ENCODE measurements at places on chromosomes 12 and 14.
A peak's percentile ranks its signal among the peaks of the same experiment; 100 is the strongest.

DNA sequence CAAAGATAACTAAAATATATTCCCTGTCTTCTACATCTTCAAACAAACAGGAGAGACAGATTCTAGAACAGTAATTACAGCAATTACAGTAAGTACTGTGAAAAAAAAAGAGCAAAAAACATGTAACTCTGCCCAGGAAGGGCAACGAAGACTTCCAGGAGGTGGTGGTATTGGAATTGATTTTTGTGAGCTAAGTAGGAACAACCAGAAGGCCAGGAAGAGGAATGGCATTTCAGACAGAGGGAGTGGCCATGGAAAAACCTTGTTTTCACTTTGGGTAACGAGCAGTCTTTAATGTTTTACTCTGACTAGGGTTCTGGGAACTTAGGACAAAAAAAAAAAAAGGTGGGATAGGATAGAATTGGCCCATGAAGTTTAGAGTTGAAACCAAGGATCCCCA lies 196.3 kb upstream of the PLEKHG7 start:
- DNase-seq, result no peak

GRCh38 chr14:81269100-81269978 lies 48.6 kb upstream of the GTF2A1 start:
- DNase-seq, result peak; percentile 91

DNA sequence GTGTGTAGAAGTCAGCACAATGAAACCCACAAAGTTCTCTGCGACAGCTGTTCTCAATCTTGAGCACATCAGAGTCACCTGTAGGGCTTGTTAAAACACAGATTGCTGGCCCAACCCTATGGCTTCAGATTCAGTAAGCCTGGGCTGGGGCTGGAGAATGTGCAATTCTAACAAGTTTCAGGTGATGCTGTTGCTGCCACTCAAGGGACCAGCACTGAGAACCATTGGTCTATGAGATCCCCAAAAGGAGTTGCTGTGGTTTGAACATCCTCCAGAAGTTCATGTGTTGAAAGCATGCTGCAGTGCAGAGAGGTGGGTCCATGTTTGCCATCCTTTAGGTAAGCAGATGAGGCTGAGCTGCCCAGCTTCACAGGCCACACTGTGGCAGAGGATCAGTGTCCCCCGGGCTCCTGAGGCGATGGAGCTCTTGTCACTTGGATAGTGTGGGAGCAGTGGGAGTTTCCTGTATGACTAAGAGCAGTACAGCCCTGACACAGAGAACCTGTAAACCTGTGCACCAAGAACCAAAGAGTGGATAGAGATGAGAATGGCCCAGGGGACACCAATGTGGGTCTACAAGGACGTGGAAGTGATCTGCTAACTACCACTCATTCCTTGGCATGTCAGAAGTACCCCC lies 8.0 kb upstream of the RTRAF start:
- DNase-seq, result no peak

DNA sequence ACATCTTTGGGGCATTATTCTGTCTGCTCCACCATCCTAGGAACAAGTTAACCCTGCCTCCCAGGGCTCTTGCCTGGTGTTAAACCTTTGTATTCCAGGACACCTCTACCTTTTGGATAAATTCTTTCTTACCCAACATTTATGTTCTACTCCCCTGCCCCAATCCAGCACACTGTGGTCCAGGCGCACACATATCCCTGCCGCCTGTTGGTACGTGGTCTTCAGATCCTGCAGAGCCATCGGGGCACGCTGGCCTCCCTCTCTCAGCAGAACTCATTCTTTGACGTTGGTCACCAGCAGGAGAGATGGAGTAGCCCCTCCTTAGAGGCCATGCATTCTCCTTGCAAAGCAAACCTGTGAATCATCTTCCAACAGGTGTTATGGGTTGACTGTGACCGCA lies 5.1 kb upstream of the TMEM179 start:
- no peak for DNase-seq

GRCh38 chr14:32934073-32934880 lies 4.4 kb upstream of the NPAS3 start:
- DNase-seq, result peak; percentile 47

DNA sequence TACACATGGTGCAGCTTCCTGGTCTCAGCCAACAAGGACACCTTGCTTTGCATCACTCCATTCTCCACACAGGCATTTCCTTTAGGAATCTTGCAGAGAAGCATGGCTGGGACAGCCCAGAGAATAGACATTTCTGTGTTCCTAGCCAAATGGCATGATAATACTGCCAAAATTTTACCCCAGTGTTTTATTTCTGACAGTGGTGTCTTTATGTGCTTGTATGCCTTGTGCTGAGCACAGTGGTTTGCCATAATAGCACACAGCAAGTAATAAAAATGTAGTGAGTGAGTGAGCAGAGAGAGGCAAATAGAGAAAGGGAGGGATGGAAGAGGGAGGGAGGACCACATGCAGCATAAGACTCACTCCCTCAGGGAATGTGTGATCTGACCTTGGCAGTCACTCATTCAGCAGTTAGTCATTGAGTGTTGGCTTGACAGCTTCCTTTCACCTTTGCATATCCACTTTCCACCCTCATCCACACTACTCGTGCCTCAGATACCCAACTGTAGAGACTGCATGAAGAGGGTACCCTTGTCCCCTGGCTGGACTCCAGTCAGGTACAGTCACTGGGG lies 212.8 kb upstream of the CCDC196 start:
- DNase-seq, result no peak

Measured in NCI-H510A treated with DMSO at 0.1 percent for 48 hours (cell line).